MCF 10A (cell line): ENCODE measurements at places on chromosomes 2 and 18.

DNA sequence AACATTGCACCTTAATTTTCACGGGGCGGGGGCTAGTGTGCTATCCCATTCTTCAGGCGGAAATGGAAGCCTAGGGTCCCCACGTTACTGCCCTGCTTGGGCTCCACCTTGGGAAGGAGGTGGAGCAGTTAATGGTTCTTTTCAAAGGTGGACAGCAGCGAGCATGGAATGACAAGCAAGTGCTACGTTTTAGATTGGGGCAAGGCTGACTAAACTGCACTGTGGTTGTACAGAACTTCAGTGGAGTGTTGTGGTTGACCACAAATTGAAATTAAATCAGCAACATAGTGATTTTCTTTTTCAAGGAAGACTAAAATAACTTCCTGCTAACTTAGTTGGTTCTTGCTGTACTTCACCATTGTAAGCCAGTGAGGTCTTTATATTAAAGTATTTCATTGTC is 47.0 kb downstream of the CHRNA1 start:
- no peak for DNase-seq

DNA sequence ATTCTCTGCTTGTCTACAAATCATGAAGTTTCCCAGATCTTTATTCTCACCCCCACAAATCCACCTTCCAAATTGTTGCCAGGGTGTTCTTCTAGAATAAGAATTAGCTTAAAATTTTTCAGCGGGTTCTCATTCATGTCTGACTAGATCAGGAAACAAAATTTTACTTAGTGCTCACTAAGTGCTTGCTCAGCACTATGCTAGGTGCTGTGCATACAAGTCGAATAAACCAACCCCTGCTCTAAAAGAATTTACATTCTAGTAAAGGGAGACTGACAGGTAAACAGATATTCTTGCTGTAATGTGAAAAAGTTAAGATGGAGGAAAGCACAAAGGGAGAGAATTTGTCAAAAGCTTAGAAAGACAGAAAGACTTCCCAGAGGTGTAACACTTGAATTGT is 2.4 kb upstream of the FSIP2 start:
- DNase-seq: no peak

DNA sequence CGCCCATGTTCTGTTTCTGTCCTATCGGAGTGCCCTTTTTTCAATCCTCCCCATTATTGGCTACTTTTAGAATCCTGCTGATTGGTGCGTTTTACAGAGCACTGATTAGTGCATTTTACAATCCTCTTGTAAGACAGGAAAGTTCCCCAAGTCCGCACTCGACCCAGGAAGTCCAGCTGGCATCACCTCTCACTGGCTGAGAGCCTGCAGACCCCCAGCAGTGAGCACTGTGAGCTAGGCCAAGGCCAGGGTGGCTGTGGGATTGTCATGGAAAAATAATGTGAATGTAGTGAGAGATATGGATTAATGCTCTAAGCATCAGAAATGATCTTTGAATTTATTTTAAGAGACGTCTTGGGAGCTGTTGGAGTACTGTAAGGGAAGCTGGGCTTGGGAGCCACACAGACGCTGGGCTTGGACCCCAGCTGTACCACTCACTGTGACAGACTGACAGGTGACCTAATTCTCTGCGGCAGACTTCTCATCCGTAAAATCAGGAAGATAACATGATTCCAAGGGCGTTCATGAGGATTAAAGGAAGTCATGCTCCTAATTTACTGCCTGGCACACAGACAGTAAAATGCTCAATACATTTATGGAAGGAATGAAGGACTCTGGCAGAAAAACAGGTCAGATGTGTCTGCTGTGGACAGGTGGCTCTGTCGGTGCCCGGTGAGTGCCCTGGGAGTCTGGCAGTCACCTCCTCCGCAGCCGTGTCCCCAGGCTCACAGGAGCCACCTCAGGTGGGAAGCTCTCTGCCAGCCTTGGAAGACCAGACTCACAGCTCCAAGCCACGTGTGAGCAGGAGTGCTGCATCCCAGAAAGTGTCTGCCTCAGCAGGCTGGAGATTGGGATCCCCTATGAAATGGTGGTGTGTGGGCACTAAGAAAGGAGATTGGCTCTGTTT is 105.5 kb downstream of the FAM168B start:
- DNase-seq: no peak

DNA sequence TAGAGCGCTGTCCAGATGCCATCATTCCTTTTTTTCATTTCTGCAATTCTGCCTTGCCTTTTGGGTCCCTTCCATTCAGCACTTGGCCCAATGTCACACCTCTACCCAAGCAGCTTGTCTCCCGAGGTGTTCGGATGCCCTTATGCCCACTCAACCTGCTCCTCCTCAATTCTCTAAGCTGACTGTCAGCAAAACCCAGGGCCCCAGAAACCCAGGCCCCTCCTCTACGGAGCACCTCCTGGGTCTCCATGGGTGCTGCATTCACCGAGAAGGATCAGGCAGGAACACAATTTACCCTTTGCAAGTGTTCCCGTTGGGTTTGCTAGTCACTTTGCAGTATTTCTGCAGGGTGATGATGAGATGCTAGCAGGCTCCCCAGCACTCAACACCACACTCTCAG is 86.7 kb upstream of the RAB6C start:
- DNase-seq: no peak

GRCh38 chr2:84492571-84492970 is 23.7 kb upstream of the DNAH6 start:
- no peak for DNase-seq

GRCh38 chr2:85085563-85085962 is 47.6 kb upstream of the TCF7L1 start:
- DNase-seq: no peak

DNA sequence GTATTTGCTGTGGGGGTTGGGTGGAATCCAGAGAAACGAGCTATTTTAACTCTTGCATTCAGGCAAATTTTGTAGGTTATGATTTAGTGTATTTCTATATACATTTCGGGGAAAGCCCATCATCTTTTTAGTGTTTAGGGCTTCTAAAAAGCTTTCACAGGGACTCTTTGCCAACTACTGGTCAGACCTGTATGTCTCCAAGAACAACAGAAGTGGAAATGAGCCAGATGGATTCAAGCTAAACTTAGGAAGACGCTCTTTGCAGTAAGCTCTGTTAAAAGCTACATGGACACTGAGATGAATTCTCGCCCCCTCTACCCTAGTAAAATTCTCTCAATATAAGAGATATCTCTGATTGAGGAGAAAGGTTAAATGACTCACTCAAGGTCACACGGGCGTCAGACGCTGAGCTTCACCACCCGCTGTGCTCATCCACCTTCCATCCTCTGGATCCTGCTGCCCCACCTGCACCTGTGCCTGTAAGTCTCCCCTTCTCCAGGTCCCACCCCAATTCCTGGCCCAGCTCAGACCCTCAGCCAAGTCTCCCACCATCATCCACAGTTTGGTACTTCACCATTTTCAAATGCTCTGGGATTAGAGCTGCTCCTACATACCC is 85.6 kb downstream of the MARCHF4 start:
- DNase-seq: no peak

DNA sequence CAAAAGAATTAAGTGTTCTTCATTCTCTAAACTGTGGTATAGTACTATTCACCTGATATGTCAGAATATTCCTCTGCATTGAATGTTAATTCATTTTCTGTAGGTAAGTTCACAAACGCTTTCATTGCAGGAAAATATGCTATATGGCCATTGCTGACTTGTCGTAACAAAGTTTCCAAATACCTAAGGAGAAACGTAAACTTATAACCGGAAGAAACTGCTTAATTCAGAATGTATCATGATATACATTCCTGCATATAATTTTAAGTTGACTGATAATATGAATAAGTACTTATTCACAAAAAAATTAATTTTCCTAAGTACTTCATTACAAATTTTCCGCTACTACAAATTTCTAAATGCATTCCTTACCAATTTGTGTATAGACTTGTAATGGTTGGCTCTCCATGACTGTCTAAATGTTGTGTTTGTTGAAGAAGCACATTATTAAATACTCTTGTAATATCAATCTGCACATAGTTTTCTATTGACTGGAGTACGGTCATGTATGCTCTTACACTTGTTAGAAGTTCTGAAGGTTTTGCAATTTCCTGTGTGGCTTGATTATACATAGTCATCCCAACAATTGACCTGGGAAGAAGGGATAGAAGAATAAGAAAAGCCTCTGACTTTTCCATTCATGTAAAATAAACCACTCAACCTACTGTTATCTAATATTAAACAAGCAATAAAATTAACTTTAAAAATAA is 85.4 kb downstream of the NCKAP1 start:
- peak; percentile 42 for DNase-seq
